ENCODE measurements at places on chromosomes 4 and X.

DNA sequence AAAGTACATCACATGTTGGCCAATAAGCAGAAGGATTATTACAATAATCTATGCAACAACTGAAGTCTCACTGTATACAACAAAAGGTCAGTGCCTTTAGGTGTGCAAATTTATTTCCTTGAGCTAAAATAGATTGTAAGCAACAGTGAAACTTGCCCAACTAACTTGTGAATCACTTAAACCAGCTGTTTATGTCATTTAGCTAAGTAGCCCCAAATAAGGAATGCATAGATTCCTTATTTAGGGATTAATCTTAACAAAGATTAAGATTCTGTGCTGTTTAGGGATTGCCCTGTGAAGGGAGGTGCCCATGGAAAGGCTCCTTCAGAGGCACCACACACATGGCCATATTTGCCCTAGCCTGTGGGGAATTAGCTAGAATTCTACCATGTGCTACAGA, 168.6 kb downstream of the MAML3 start:
- no peak for DNase-seq

DNA sequence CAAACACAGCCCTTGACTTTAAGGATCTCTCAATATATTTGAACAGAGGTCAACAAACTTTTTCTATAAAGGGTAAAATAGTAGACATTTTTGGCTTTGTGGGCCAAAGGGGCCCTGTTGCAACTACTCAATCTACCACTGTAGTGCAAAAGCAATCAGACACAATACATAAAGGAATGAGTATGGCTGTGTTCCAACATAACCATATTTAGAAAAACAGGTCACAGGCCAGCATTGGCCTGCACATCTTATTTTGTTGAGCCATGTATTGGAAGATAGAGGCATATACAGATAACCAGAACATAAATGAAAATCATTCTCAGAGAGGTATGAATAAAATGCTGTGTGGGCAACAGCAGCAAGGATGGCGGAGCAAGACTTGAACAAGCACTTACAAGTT, 49.8 kb downstream of the MID1 start:
- DNase-seq = no peak

GRCh38 chrX:153776120-153776599, 4.7 kb upstream of the SRPK3 start:
- no peak for DNase-seq

GRCh38 chr4:101977076-101977475, 186.5 kb downstream of the BANK1 start:
- no peak for DNase-seq

- peak; percentile 13 for DNase-seq
These were observed 6.7 kb downstream of the SLC7A11 start for GRCh38 chr4:138235419-138235952.
